T-helper 9 cell (primary cell): ENCODE measurements at places on chromosomes 12 and 14.
A peak's percentile ranks its signal among the peaks of the same experiment; 100 is the strongest.

GRCh38 chr12:120496413-120497340 is 764 bp downstream of the DYNLL1 start:
- peak; percentile 45 for DNase-seq

- DNase-seq = no peak
Measured at GRCh38 chr12:91406920-91407341, 224.3 kb upstream of the DCN start.

DNA sequence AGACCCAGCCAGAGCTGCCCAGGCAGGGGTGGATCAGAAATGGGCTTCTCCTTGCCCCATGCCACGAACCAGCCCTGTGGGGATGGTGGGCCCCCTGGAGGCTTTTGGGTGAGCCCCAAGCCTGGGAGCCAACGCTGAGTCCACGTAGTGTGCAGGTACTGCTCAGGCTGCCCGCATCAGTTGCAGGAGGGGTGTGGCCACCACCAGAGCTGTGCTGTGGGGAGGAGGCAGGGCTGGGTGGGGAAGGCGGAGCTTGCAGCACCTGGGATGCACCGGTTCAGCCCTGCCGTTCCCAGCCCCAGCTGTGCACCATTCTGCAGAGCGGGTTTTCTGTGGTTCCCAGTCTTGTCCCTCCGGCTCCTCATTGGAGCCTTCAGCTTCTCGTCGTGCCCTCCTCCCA is 36.3 kb downstream of the IL31 start:
- DNase-seq = no peak

- DNase-seq = no peak
Measured at GRCh38 chr14:99597911-99598600, 6.0 kb downstream of the CCDC85C start.

GRCh38 chr14:78709795-78710557 is 539.8 kb downstream of the NRXN3 start:
- DNase-seq = no peak

DNA sequence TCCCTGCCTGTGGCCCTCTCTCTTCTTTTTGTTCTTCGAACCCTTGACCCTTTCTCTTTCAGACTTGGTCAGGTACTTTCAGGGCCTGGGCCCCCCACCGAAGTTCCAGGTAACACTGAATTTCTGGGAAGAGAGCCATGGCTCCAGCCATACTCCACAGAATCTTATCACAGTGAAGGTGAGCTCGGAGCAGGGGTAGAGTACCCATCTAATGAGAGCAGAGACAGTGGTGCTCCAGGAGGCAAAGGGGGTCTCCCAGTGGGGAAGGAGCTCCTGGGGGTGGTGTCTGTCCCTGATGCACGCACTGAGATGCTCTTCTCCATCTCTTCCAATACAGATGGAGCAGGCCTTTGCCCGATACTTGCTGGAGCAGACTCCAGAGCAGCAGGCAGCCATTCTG is 4.7 kb downstream of the IRF9 start:
- no peak for DNase-seq

DNA sequence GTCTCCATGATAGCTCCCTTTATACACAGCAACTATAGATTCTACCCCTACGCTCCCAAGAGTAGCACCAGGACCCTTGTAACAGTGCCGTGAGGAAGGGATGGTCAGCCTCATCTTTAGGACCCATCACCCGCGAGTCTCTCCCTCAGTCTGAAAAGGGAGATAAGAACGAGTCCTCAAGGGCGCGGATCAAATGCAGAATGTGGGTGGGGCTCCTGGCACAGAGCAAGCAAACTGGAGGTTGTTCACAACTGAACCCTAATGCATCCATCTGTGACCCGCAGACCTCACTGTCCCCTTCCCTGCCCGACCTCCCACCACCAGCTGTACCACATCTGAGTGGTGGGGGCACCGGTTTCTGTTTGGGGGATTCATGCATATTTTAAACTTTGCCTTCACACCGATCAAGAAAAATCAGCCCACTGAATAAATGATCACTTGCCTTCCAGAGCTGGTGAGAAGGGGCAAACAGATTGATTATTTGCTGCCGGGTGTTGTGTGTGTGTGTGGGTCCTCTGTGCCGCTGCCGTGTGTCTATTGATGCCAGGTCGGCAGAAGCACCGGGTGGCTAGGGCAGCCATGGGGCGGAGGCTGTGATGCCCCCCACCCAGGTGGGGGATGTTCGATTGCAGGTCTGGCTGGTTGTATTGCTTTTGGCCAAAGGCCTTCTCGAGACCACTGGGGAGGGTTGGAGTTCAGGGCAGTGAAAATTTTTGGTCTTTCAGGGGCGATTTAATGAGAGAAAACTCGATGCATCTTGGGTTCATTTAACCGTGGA is 35.7 kb upstream of the BEGAIN start:
- DNase-seq = no peak

DNA sequence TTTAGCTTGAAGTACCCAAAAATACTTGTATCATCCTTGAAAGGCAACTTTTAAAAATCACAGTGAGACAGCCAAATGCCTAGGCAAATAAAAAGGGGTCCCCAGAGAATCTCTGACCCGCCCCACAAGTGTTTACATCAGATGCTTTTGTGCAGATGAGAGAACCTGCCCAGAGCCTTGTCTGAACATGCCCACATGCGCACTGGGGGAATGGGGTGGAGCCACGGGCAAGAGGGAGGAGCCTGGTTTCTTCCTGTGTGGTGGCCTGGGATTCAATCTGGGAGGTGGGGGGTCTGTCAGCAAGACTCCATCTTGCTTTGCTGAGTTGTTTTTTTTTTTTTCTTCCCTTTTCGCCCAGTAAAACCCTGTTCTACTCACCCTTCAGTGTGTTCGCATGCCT is 381.7 kb upstream of the CCDC196 start:
- DNase-seq = no peak

GRCh38 chr14:53011053-53011462 is 60.2 kb upstream of the FERMT2 start:
- DNase-seq = no peak

GRCh38 chr12:1859643-1860042 is 39.3 kb downstream of the LRTM2 start:
- DNase-seq = no peak
